Activated CD4-positive, alpha-beta T cell treated with anti-CD3 and anti-CD28 coated beads, Interleukin-10, Interleukin-2, amounts not matched to agents 100 ng/mL and 50 ng/mL, durations not matched to agents 16 hours and 8 hours (primary cell): ENCODE measurements at places on chromosomes 7 and 10.
A peak's percentile ranks its signal among the peaks of the same experiment; 100 is the strongest.

- DNase-seq, result no peak
Measured at GRCh38 chr7:37694208-37695094, 10.9 kb downstream of the GPR141 start.

- DNase-seq, result peak; percentile 83
Measured at GRCh38 chr7:138886501-138886917, 88.5 kb upstream of the ATP6V0A4 start.

DNA sequence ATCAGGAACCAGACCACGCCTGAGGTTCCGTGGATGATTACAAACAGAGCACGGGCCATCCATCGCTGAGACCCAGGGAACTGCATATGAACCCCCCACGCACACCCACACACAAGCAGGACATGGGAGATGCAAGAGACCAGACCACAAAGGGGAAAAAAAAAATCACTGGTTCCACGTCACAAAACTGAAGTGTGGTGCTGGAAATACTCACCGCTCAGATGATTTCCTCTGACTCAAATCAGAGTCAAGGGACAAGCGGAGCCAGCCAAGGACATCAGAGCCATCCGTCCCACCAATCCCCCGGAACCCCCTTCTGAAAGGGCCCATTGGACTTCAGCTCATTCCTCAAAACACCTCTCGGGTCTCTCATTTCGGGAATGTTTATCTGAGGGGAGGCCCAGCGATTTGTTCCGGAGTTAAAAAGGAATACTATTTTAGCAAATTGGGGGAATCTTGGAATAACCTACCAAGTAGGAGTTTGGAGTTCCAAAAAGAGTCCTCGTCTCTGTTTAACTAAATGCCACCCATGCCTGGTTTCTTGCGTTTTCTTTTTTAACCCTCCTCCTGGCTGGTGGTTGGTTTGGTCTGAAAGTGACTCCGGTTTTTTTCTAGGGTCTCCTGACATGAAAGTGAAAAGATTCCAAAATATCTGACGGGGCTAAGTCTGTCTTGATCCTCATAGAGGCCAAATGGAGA lies 15.0 kb downstream of the SNX8 start:
- DNase-seq, result peak; percentile 69

DNA sequence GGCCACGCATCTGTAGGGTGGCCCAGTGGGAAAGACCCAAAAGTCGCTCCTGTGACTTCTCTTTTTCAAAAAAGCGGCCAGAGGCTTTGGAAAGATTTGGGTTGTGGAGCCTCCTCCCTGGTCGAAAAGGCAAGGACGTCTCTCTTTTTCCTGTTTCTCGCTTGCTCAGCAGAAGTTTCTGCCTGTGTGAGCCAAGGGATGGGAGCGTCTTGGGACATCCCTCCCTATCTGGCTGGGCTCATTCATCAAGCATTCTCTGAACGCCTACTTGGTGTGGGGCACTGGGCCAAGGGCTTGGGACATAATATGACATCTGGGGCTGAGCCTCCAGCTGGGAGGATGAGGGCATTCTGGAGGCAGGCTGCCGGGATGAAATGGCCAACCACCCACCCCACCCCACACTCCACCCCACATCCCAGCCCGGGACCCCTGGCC lies 120.9 kb downstream of the C10orf105 start:
- DNase-seq, result no peak

DNA sequence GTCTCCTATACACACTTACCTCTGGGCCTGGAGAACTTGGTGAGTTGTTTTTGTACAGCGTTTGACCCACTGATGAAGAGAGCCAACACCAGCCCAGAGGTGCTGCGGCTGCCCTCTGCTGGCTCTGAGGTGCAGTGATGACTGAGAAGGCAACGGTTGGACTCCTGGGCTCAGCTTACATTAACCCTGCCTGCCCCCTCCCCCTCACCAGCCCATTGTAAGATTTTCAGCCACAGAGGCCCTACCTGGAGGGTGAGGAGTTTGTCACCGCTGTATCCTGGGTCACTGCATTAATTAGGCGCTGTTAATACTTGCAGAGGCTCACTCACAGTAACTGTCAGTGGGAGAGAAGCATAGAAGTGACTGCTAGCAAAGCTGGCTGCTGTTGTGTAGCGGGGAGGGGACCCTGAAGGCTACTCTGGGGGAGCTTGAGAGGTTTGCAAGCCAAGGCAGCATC lies 19.0 kb upstream of the ANKRD2 start:
- peak; percentile 76 for DNase-seq

DNA sequence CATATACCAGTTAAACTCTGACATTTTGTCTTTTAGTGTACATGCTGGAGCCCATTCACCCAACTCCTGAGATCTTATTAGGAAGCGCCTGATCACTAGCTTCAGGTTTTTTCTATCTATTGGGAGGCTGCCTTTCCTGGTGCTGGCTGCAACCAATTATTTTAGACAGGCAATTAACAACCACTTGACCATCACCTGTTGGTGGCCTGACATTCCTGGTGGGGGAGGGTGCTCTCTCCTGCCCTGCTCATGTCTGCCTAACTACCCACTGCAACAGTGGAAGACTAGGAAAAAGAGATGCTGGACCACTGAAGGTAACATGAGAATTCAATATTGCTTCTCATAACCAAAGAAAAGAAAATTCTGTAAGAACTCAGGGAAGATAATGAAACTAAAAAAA lies 190.3 kb upstream of the GRM3 start:
- no peak for DNase-seq

GRCh38 chr10:104337521-104337984 lies 712 bp downstream of the ITPRIP start:
- peak; percentile 29 for DNase-seq

- DNase-seq, result no peak
Measured at GRCh38 chr7:47085491-47086275, 496.2 kb downstream of the TNS3 start.

- DNase-seq, result no peak
Measured at GRCh38 chr10:116826803-116827202, 22.5 kb upstream of the ENO4 start.

- no peak for DNase-seq
Measured at GRCh38 chr10:792792-793100, 103.3 kb upstream of the DIP2C start.

GRCh38 chr10:101903827-101904550 lies 60.4 kb upstream of the KCNIP2 start:
- DNase-seq, result no peak

DNA sequence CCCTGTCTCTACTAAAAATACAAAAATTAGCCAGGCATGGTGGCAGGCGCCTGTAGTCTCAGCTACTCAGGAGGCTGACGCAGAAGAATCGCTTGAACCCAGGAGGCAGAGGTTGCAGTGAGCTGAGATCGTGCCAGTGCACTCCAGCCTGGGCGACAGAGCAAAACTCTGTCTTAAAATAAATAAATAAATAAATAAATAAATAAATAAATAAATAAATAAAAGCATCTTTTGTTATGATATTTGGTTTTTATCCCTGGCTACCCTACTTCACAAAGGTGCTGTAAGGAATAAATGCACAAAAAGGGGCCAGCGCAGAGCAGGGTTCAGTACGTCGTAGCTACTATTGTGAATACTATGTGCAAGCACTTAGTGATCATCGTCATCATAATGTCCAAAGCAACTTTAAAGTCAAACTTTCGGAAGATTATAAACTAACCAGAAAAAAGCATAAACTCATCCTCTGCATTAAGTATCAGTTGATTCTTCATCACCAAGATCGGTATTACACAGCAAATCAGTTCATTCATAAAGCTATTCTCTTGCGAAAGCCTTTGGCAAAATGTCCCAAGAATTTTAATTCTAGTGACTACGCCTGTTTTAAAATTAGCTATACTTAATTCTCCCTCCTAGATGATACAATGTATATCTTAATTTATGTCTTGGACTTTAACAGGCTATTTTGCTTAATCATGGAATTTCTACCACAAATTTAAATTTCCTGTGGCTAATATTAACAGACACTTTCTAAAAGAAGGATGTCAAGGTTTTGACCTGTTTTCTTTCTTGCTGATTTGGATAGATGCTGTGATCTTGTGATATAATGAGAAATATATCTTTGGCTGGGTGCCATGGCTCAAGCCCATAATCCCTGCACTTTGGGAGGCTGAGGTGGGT lies 7.6 kb upstream of the NFE2L3 start:
- no peak for DNase-seq

- DNase-seq, result no peak
Measured at GRCh38 chr7:39681887-39682441, 58.6 kb downstream of the RALA start.

GRCh38 chr7:51111241-51111940 lies 205.2 kb downstream of the COBL start:
- no peak for DNase-seq

- no peak for DNase-seq
Measured at GRCh38 chr7:56063500-56063881, 595 bp upstream of the SUMF2 start.

GRCh38 chr10:6615971-6616370 lies 35.9 kb upstream of the PRKCQ start:
- DNase-seq, result peak; percentile 73

- no peak for DNase-seq
Measured at GRCh38 chr7:122014697-122015096, 129.4 kb downstream of the AASS start.

- DNase-seq, result peak; percentile 17
Measured at GRCh38 chr7:20114468-20114867, 102.7 kb downstream of the MACC1 start.

GRCh38 chr10:132482090-132482800 lies 55.3 kb upstream of the INPP5A start:
- DNase-seq, result no peak

- DNase-seq, result peak; percentile 76
Measured at GRCh38 chr7:134514663-134515062, 12.7 kb upstream of the AKR1B10 start.

DNA sequence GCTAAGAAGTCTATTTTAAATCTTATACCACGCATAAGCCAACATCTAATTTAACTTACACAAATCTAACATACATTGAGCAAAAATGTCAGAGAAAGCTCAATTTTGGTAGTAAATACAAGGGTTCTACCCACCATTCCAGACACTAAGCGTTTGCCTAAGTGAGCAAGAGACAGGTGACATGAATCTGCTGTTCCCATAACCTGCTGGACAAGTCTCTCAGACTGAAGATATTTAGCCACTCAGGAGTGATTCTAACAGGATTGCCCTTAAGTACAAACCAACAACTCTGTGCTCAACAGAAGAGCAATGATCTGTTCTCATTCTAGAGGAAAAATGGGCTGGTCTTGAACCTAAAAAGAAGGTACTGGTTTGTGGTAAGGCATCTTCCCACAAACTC lies 18.8 kb downstream of the EZH2 start:
- DNase-seq, result no peak

DNA sequence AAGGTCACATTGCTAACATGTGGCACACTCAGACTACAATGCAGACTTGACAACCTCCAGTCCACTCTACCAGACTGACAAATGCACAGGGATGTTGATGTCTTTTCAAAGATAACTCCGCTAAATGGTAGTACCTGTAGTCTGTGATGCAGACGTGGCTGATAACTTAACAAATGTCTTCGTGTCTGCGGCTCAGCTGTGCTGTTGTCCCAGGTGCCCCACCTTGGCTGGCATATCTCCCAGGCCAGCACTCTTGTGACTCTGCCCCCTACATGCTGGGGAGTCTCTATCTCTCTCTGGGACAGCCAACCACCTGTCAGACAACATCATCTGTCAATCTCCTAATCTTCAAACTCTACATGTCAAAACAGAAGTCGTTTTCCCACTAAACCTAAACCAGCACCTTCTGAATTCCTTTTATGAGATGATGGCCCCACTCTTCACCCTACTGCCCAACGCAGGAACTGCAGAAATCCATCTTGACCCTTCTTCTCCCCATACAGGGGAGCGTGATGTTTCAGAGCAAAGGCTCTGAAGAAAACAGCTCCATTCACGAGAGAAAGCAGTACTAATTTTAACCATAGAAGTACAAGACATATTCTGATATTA lies 156.4 kb downstream of the USP6NL start:
- no peak for DNase-seq

- DNase-seq, result no peak
Measured at GRCh38 chr10:112977426-112977898, 27.4 kb downstream of the TCF7L2 start.

- DNase-seq, result no peak
Measured at GRCh38 chr7:92485267-92485892, 7.6 kb upstream of the ERVW-1 start.

GRCh38 chr10:121823993-121824463 lies 103.8 kb downstream of the ATE1 start:
- DNase-seq, result peak; percentile 53

GRCh38 chr10:70978816-70979480 lies 90.6 kb upstream of the PCBD1 start:
- DNase-seq, result no peak

GRCh38 chr10:133466683-133467275 lies 13.0 kb downstream of the SCART1 start:
- no peak for DNase-seq

DNA sequence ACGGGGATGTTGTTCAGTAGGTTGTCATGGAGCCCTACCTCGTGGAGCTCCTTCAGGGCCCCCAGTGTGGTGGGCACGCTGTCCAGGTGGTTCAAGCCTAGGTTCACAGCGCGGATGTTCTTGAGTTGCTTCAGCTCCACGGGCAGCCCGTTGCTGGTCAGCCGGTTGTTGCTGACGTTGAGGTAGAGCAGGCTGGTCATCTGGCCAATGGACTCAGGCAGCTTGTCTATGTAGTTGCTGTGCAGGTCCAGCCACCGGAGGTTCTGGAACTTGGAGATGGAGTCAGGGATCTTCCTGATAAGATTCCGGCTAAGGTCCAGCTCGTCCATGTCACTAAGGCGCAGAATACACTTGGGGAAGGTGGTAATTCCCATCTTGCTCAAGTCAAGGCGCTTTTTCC lies 26.0 kb downstream of the LRRC18 start:
- DNase-seq, result no peak

GRCh38 chr10:21985541-21985940 lies 18.0 kb downstream of the DNAJC1 start:
- DNase-seq, result no peak

DNA sequence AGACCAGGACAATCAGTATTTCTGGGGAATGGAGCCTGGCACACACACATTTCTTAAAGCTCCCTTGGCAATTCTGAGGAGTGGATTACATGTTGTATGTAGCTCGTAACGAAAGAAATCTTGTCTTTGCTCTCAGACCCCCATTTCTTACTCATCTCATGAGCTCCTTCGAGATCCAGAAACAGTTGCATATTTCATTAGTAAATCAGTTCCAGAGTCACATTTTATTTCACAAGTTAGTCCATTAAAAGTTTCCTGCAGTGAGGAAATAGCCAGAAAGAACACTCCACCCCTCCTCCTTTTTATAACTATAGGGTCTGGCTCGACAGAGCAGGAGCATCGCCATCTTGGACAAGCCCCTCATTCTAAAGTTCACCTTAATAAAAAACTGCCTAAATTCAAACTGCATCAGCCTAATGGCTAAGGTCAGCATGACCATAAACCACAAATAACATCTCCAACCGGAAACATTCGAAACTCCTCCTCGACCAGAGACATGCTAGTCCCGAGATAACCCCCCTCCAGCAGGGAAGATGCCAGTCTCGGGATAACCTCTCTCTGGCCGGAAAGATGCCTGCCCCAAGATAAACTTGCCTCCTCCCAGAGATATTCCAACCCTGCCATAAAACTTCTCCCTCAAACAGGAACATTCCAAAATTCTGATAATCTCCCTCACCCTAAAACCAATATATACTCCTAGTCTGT lies 7.4 kb downstream of the EGFR start:
- no peak for DNase-seq
